Stimulated activated CD4-positive, alpha-beta T cell treated with anti-CD3 and anti-CD28 coated beads, Interleukin-15, amount 100 ng/mL, for 1 hour (primary cell): ENCODE measurements at places on chromosomes 7 and 10.

DNA sequence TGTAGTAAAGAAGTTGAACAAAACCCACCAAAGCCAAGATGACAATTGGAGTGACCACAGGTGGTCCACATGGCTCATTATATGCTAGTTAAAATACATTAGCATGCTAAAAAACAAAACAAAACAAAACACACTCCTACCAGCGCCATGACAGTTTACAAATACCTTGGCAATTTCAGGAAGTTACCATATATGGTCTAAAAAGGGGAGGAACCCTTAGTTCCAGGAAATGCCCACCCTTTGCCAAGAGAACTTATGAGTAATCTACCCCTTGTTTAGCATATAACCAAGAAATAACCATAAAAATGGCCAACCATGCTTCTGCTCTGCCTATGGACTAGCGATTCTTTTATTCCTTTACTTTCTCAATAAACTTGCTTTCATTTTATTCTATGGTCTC is 979.1 kb upstream of the POT1 start:
- no peak for DNase-seq

DNA sequence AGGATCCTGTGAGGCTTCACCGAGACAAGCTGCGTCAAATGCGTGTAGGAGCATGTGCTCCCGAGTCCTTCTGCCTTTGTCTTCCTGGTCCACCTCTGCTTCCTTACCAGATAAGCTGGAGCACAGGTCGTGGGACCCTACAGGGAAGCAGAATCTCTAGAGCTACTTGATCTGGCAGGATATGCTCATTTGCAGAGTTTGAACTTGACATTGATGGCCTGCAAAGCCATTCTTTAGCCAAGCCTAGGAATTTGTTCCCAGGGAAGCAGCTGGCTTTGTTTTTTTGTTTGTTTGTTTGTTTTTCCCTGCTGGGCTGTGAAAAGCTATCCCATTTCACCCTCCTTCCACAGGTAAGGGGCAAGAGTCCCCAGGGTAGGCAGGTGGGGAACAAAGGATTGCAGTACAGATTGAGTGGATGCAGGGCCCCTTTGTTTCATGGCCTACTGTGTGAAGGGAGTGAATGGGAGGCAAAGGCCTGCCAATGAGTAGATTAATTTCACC is 200.0 kb upstream of the BMPER start:
- no peak for DNase-seq

GRCh38 chr10:44143556-44143955 is 241.3 kb downstream of the CXCL12 start:
- no peak for DNase-seq

DNA sequence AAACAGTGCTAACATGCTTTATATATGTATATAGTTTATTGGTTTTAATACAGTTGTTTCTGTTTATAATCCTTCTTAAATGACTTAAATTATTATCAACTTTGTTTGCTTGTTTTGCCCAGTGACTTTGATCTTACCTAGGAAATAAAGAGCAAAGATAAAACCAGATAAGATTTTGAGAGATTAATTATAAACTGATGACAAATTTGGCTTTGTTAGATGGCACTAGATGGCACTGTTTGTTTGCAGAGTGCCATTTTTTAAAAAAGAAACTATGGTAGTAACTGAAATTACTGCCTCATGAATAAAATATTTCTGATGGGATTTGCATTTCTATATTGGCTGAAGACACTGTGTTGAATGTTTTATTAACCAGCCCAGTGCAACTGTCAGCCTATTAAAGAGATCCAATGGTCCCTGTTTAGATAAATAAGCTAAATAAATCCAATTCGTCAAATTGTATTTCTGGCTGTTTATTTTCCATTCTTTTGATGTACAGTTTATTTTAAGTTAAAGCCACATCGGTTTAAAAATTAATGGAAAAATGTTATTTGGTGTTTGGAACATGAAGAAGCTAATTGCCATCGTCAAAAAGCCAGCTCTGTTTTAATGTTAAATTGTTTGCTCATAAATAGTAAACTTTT is 28.7 kb downstream of the VTI1A start:
- no peak for DNase-seq

DNA sequence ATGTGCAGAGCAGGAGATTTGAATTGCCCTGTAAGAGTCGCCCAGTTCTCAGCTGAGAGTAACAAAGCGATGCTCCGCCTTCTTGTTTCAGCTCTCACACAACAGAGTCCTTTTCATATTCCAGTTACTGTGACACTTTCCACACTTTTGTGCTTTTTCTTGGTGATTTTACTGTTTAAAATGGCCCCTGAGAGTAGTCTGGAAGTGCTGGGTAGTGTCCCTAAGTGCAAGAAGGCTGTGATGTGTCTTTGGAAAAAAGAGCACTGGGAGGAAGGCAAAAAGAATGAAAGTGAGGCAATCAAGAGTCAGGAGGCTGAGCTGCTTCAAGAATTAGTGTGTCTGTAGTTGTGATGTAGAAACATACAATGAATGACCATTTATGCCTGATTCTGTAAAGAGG is 201.2 kb upstream of the SEMA3E start:
- no peak for DNase-seq
